ENCODE measurements at places on chromosomes 11 and 22.

GRCh38 chr11:6545917-6546605 is 49.0 kb downstream of the DNHD1 start:
- DNase-seq, result no peak

GRCh38 chr11:34633990-34634693 is 13.2 kb downstream of the EHF start:
- no peak for DNase-seq

GRCh38 chr11:65502555-65503367 is 3.9 kb downstream of the MALAT1 start:
- no peak for DNase-seq

GRCh38 chr22:39994566-39995392 is at the start of gene FAM83F:
TSS of gene FAM83F (plus strand) at chr22:39994954. CDS start at chr22:39995043, 89 bp downstream.
- DNase-seq, result peak; percentile 28
